ENCODE measurements at places on chromosomes 5 and 9. TPM values are rescaled to one million over a fixed set of nuclear protein-coding genes. Genes with fewer than 3 reads are reported as not detected.

ADAMTSL1 gene
- 0.04 TPM for polyA plus RNA-seq

YTHDC2 gene
- 15.6 TPM for polyA plus RNA-seq

FOXD4 gene
- polyA plus RNA-seq, result 0.49 TPM

HNRNPAB gene
- polyA plus RNA-seq, result 352 TPM

SPINK6 gene
- polyA plus RNA-seq, result 0.79 TPM

ARL14EPL gene
- polyA plus RNA-seq, result 0.12 TPM

SLC6A3 gene
- polyA plus RNA-seq, result 0.05 TPM

ALDH7A1 gene
- 64.5 TPM for polyA plus RNA-seq

PCDHGC4 gene
- not detected for polyA plus RNA-seq

ZNF300 gene
- 5.5 TPM for polyA plus RNA-seq

FCN1 gene
- not detected for polyA plus RNA-seq

TMEM174 gene
- not detected for polyA plus RNA-seq

C9 gene
- polyA plus RNA-seq, result not detected

DDX4 gene
- not detected for polyA plus RNA-seq

ZNF454 gene
- polyA plus RNA-seq, result not detected

PTGER4 gene
- polyA plus RNA-seq, result 0.54 TPM

DNA sequence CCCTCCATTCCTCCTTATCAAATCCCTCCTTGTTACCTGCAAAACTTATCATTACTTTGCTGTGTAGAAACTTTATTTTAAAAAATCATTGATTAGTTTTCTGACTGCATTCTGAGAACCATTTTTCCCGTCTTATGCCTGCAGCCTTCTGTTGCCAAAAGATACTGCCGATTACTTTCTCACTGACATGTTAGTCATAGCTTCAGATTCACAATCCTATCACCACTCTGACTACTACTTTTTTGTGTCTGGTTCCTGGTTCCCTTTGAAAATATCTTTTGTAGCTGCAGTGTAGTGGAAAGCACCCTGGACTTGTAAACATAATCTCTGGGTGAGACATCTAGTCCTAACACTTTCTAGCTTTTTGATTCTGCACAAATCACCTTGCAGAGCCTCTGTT is 71.7 kb downstream of the NR2F1 start:
- no peak for DNase-seq

DNA sequence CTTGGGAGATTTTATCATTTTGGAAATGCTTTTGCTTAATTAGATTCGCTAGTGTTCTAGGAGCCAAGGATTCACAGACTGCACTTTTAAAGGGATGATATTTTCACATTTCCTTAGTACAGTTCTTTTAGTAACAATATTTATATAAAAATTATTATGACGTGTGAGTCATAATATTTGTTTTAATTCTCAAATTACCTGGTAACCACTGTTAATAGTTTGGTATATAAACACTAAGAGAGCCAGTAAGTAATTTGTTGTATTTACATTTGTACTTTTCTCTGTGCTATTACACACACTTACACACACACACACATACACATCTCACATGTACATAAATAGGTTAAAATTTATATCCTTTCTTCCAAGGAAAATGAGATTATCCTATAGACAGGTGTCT is 58.8 kb upstream of the RAD23B start:
- DNase-seq, result no peak

GRCh38 chr5:168422431-168422830 is 63.8 kb upstream of the RARS1 start:
- DNase-seq, result peak; percentile 41

GRCh38 chr9:7729371-7730163 is 70.0 kb downstream of the DMAC1 start:
- no peak for DNase-seq

DNA sequence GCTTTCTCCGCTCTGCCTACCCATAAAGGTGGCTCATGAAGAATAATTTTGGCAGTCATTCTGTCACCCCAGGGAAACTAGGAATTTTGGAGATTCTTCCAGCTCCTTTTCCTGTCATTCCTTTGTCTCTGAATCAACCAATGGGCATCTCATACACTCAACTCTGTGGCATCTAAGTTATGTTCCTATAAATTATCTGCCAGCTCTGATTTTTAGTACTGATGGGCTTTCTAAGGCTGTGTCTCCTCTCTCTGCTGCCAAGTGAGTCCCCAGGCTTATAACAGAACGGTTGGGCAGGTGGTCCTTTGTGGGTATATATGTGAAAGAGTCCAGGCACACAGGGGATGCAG is 226.8 kb downstream of the NMUR2 start:
- no peak for DNase-seq

- DNase-seq, result no peak
Observed at GRCh38 chr9:89738137-89738932, 133.5 kb downstream of the GADD45G start.

GRCh38 chr5:139960723-139961383 is 82.2 kb downstream of the NRG2 start:
- no peak for DNase-seq

DNA sequence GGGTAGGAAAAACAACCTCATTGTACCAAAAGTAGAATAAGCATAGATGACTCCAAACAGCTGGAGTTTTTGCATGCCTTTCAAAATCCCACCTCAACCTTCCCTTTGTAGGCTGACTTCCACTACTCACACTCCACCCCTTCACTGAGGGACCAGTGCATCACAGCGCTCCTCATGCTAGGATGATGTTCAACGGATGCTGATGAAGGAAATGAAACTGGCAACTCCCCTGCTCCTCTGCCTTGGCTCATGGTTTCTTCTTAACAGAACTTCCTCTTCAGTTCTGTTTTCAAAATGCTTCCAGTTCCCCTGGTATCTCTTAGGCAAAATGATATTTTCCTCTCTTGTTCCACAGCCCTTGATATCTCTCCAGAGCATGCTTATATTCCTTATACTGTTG is 29.0 kb downstream of the LIFR start:
- DNase-seq, result no peak

DNA sequence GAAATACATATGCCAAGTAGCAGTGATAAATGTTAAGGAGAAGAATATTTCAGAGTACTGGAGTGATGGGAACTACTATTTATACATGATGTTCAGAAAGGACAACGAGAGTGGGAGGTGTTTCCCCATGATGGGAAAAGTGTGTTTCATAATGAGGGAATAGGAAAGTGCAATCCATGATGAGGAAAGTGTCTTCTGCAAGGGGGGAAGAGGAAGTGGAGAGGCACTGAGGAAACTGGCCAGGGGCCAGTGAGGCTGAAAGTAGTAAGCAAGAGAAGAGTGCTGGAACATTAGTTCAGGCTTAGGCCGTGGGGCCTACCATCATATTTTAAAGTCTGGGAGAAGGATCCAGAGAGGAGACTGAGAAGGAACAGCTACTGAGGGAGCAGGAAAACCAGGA is 327.2 kb downstream of the SLF1 start:
- no peak for DNase-seq

GRCh38 chr5:69492391-69492922 is at the start of gene OCLN:
TSS of gene OCLN (plus strand) at chr5:69492790. CDS start at chr5:69504245, 11,455 bp downstream.
- peak; percentile 87 for DNase-seq

GRCh38 chr9:132210472-132211145 is 48.8 kb downstream of the NTNG2 start:
- DNase-seq, result no peak

GRCh38 chr5:143862271-143862670 is 50.3 kb downstream of the HMHB1 start:
- no peak for DNase-seq

DNA sequence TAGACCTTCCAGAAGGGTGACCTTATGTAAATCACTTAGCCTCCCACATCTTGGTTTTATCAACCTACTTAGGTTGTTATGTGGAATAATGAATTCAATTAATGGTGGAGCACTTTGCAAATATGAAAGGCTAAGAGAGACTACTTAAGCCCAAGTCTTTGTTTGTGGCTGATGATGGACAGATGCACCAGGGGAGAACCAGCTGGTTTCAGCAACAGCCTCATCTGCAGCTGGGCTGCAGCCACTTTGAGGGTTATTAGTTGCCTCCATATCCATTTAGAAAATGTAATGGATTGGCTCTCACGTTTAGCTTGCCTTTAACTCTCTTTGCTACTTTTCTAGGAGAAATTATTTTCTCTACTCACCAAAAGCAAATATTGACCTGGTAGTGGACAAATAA is 146.6 kb downstream of the ESM1 start:
- no peak for DNase-seq

DNA sequence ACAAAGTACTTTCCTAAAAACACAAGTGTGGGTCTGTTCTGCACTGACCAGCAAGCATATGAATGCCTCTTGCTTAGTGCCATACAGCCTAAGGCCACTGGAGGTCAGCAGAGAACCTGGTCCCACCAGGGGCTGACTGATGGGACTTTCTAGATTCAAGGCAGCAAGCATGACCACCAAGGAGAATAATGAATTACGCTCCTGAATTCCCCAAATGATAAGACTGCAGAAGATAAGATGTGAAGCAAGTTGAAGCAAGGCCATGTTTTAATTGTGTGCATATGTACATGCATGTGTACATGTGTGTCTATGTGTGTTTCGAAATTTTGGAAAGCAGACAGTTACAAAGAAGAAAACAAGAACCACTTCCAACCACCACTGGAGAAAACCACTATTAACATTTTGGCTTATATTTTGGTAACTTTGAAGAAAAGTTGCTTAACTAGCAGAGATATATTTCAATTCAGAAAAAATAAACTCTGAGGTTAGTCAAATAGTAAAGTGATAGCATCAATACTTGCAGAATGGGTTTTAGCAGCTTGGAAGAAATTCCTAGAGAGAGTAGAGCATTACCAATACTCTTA is 70.5 kb downstream of the ERP44 start:
- peak; percentile 54 for DNase-seq

GRCh38 chr5:165836046-165836445 is 2330.6 kb downstream of the MAT2B start:
- no peak for DNase-seq

- no peak for DNase-seq
Observed at GRCh38 chr9:80074439-80074838, 502.7 kb downstream of the TLE4 start.

DNA sequence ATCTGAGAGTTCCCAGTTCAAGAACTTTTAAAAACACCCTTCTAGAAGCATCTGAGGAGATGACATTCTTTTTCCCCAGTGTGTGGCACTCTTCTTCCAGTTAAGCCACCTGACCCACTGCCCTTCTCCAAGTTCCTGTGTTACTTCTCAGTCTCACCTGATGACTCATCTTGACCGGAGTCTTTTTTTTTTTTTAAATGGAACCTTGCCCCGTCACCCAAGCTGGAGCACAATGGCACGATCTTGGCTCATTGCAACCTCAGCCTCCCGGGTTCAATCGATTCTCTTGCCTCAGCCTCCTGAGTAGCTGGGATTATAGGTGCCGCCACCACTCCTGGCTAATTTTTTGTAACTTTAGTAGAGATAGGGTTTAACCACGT is 224.1 kb upstream of the DAB2 start:
- DNase-seq, result peak; percentile 72

GRCh38 chr9:70130266-70130665 is 86.6 kb downstream of the MAMDC2 start:
- no peak for DNase-seq

GRCh38 chr9:131398204-131398603 is 4.3 kb downstream of the PRRC2B start:
- DNase-seq, result no peak

GRCh38 chr5:164518741-164519080 is 1013.3 kb downstream of the MAT2B start:
- no peak for DNase-seq

DNA sequence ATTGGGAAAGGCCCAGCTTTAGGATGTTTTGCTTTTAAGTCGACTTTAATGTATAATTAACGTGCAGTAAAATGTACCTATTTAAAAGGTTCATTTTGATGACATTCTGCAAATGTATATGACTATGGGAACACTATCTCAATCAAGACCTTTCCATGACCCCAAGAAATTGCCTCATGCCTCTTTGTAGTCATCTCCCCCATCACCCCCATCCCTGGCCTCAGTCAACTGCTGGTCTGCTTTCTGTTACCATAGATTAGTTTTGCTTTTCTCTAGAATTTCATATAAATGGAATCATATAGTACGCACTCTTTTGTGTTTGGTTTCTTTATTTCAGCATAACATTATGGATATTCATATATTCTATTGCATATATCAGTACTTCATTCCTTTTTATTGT is 80.7 kb upstream of the C9orf72 start:
- no peak for DNase-seq

DNA sequence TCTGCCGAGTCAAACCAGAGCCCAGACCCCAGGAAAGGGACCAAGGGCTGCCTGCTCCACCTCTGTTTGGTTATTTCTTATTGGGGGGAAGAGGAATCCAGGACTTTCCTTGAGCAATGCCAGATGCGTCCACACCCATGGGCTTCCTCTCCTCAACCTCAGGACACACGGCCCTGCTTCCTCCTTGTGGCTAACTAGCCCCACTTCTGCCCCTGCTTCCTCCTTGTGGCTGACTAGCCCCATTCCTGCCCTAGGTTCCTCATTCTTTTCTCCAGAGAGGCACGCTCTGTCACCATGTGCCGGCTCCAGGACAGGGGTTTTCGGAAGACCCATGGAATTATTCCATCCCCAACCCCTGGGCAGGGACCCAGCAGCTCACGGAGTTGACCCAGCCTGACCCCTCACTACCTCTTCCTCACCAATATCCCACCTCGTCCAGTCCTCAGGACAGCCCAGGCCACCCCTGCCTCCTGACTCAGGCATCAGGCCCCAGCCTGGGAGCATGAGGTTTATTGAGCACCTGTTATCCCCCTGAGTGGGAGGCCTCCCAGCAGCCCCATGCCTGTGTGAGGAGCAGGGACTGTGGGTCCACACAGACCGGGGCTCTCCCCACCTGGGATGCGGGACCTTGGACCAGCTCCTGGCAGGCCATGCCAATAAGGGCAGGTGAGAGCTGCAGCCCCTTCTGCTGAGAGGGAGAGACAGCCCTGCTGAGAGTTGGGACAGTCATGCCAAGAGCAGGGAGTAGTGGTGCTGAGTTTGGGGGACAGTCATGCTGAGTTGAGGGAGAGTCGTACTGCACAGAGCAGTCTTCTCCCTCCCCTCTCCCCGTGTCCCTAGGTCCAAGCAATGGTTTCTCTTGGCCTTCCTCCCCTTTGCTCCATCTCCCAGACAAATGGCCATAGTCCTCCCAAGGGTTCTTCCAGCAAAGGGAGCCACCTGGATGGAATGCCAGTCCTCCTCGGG is 11.8 kb upstream of the FCN1 start:
- DNase-seq, result no peak

DNA sequence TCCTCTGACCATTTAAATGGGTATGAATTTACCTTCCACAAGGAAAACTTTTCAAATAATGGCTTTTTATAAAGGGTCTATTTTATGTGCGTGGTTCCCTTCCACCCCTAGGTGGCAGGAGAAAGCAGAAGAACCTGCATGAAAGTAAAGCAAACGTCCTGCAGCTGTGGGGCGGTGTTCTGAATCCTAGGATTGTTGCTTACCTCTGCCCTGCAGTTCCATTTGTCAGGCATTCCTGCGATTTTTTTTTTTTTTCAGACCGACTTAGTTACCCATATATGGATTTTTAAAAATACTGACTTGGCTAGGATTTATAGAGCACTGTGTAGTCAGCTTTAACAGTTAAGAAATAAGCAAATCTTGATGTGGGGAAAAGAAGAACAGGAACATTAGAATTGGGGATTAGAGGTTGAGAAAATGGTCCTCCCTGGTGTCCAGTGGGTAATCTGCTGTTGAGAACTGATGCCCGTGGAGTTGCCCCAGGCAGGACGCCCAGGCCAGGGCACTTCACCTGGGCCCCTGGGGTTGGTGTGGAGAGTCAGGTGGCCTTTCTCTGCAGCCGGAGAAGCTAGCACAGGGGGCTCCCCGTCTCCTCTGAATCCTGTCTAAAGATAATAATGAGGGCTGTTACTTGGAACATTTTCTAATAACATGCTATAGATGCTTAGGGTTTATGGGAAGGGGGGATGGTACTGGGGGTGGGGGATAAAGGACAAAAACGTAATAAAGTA is 30.4 kb upstream of the LTC4S start:
- DNase-seq, result peak; percentile 76

All from A549 (cell line).